Fibroblast of lung (primary cell): ENCODE measurements at places on chromosomes 7 and 10. TPM values are rescaled to one million over a fixed set of nuclear protein-coding genes. Genes with fewer than 3 reads are reported as not detected.
A peak's percentile ranks its signal among the peaks of the same experiment; 100 is the strongest.

DNA sequence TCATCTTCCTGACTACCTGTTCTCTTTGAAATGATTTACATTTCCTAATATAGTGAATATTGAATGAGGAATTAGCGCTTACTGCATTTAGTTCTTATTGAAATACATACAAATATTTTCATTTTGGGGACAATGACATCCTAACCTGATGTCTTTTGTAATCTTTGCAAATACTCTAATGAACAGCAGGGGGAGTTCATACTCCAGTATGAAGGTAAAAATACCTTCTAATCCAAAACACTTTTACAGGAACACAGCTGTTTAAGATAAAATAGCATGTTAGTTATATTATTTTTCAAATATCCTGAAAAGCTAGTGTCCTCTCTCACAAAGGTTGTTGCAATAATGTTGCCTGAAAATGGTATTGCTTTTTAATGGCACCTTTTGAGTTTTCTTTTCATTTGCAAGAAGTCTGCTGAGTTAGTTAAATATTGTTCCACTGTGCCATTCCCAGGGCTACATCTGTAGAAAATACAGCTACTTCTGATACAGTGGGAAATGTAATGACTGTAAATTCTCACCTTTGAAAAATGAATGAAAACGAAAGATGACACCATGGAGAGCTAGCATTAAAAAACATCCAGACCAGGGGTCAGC, 400.0 kb downstream of the PHF14 start:
- DNase-seq, result peak; percentile 26

- peak; percentile 86 for DNase-seq
Measured at GRCh38 chr7:139682136-139683013, 95.4 kb downstream of the HIPK2 start.

- no peak for DNase-seq
Measured at GRCh38 chr10:90075995-90076394, 374.6 kb downstream of the KIF20B start.

GRCh38 chr10:110959379-110960332, 40.3 kb downstream of the SHOC2 start:
- DNase-seq, result no peak

The TMEM196 gene
- not detected in 2 replicates for total RNA-seq

DNA sequence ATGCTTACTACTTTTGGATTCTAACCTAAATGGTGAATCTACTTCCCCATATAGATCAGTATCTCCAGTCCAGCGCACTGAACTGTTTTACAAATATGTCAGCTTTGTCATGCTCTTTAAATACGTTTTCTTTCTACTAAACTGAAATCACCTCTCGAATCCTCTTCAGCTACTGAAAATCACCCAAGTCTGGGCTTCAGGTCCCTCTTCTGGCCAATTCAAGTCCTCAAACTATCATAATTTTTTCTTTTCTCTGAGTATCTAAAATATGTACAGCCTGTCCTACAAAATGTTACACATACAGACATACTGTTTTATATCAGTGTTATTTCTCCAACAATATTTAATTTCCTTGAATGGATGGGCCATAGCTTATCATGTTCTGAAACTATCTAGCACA, 84.2 kb downstream of the CACNA2D1 start:
- no peak for DNase-seq

DNA sequence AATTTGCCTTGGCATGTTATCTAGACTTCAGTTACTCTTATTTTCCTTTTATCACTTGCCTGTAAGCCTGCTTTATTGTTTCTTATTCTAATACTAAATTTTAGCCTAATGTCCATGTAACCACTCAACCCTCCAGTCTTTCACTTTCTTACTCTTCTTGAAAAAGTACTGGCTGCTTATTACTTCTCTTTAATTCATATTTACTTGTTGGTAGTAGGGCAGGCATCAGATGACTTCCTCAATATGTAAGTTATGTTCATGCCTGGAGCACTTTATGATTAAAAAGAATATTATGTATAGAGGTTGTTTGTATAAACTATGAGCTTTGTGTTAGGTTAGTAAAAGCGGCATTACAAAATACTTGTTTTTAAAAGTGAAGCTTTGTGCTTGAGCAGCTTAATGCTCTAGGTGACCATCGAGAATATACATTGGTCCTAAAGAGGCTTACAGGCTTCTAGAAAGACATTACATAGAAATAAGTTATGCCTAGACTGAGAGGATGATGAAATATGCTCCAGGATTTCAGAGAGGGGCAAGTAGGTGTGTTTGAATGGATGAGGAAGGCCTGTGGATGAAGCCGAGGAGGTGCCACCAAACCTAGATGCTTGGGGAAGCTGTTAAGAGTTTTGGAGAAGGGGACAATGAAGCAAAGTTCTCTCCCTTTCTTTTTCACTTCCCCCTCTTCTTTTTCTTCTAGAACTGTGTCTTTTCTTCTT, 207.1 kb upstream of the HDAC9 start:
- DNase-seq, result no peak

The NPY4R2 gene
- not detected in 2 replicates for total RNA-seq

GRCh38 chr7:83873459-83873858, 224.5 kb upstream of the SEMA3E start:
- DNase-seq, result no peak

The CRHR2 gene
- not detected in 2 replicates for total RNA-seq

- DNase-seq, result peak; percentile 46
Measured at GRCh38 chr10:114718374-114718773, 60.3 kb upstream of the ABLIM1 start.

The OPN4 gene
- not detected in 2 replicates for total RNA-seq

DNA sequence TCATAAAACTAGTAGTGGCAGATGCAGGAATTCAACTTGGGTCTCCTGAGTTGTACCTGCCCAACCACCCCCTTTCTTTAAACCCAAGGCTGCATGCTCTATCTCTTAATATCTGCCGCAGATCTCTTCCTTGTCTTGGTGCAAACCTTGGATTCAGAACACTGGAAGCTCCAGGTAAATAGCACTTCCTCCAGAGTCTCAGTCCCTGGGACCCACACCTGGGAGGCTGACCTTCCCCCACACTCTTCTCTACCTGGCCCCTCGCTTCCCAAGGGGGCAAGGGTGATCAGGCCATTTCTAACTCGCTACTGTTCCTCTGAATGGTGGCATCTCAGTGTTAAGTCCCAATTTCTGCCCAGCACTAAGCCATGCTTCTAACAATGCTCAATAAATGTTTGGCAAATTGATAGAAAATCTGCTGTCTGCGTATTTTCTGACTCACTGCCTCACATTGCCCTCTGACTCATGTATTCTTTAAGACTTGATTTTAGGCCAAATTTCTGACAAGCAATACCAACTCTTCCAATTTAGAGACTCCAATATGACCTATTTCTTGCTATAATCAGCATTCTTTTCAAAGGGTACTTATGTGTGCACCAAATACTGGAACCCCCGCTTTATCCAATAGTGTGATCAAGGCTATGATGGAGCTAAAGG, 68.0 kb upstream of the PPP1R3C start:
- DNase-seq, result peak; percentile 78

The FGFBP3 gene
- total RNA-seq, result 0.26 and 0.50 TPM in 2 replicates
